ENCODE measurements at places on chromosomes 2 and 18.

GRCh38 chr2:233764264-233764663, 4.2 kb downstream of the UGT1A1 start:
- peak; percentile 1 for DNase-seq

DNA sequence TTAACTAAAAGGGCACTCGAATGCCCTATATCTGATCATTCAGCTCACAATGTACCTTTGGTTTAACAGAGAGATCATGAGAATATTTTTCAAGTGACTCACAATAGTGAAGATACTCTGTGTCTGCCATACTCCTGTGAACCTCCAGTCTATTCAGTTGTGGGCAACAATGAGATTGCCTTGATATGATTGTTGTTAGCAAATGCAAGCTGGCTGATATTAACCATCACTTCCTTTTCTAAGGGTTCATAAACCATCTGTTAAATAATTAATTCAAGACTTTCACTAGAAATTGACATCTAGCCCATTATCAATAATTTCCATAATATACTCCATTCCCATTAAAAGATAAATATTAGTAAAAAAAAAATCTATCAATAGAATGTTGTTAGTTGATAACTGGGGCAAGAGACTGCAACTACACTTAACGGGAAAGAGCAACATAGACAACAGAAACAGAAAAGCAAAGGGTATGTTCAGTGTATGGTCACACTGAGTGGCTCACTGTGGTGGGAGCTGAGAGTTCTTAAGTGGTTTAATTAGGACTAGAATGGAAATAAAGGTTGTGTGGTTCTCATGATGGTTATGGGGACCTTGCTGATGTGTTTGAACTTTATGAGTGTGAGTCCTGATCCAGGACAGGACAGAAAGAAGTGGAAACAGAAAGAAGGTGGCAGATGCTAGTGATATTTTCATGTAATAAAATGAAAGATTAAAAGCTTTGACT, 11.9 kb downstream of the IL18RAP start:
- no peak for DNase-seq

DNA sequence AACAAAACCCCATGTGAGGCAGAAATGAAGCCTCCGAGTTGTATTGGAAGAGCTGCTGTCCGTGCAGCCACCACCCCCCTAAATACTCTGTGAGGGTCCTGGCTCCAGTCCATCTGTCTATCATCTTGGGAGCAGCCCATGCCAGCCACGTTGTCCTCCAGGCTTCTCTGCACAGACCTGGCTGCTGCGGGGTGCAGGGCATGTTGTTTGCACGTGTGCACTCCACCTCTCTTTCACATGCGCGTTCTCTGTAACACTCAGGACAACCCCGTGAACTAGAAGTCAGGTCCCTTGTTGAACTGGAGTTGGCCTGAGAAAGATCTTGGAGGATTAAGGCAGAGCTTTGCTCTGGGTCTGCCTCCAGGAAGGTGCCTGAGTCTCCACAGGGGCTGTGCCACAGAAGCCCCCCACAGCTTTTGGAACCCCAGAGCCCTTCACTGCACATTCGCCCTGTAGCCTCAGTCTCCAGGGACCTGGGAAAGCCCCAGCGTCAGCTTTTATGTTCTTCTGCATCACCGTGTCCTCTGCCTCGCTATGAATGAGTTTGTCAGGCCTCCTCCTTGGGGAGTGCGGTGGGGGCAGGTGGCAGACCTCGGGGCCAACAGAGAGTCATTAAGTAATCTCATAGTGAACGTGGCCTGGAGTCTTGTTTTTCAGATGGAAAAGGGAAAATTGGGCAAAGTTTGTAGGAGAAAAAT, 16.6 kb downstream of the RTP5 start:
- no peak for DNase-seq

- peak; percentile 7 for DNase-seq
Observed at GRCh38 chr2:5915881-5916310, 223.7 kb downstream of the SOX11 start.

DNA sequence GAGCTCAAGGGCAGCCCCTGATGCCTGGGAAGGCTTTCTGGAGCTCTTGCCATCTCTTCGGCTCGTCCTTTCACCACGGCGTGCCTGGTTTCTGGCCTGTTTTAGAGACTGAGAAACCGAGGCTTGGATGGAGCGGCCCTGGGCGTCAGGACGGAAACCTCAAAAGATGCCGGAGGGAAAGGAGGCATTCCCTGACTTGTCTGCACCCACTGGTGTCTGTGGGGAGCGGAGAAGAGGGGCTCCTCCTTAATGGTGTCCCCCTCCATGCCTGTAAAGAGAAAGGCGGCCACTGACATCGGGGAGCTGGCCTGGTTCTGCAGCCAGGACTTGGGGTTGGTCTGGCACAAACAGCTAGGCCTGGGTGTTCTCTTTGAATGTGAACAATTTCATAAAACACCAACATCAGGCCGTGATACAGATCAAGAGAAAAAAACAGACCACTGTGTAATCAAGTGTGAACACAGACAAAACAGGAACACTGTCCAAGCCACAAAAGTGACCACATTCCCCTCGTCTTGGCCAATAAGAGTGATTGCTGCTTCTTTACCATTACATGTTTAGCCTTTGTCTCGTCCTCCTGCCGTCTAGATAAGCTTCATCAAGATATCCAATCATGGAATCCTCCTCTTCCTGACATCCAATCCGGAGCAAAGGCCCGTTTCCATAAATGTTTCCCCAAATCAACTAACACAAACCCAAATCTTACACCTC, 633 bp upstream of the ILKAP start:
- DNase-seq = no peak

GRCh38 chr2:40101131-40101575, 322.1 kb upstream of the THUMPD2 start:
- DNase-seq = peak; percentile 3

- peak; percentile 16 for DNase-seq
Observed at GRCh38 chr2:47437287-47437686, 34.3 kb downstream of the MSH2 start.

GRCh38 chr2:141911485-141912066, 219.2 kb downstream of the LRP1B start:
- DNase-seq = peak; percentile 24

DNA sequence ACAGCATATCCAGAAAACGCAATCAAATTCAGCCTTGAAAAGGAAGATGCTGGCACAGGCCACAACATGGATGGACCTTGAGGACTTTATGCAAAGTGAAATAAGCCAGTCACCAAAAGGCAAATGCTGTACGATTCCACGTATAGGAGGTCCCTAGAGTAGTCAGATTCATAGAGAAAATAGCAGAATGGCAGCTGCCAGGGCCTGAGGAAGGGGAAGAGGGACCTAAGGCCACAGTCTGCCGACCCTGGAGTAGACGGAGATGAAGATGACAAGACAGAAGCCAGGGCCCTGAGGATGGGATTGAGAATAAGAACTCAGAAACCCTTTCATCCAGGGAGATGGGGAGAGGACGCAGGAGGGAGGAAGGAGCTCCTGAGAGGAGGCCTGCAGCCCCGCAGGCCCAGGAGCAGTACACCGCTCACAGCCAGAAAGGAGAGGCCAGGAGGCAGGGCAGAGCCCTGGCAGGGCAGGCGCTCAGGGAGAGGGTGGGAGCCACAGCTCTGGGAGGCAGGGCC, 8.1 kb upstream of the MTERF4 start:
- DNase-seq = no peak

GRCh38 chr2:145654156-145654555, 1134.2 kb upstream of the ZEB2 start:
- DNase-seq = no peak

- no peak for DNase-seq
Observed at GRCh38 chr2:173898996-173899395, 66.2 kb downstream of the SP3 start.

DNA sequence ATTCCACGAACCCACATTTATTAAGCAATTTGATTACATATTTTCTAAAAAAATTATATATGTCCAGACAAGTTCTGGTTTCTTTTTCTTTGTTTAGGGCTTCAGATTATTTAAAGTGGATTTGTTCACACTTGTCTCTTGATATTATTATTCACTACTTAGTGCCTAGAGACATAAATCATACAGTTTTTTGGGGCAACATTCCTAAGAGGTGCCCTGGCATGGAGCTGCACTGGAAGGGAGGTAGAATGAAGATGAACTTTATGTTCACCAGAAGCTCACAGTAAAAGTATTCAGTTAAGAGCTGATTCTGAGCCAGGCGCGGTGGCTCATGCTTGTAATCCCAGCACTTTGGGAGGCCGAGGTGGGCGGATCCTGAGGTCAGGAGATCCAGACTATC, 762.7 kb upstream of the TMEFF2 start:
- no peak for DNase-seq

GRCh38 chr2:69936906-69937305, 22.0 kb downstream of the MXD1 start:
- DNase-seq = no peak

DNA sequence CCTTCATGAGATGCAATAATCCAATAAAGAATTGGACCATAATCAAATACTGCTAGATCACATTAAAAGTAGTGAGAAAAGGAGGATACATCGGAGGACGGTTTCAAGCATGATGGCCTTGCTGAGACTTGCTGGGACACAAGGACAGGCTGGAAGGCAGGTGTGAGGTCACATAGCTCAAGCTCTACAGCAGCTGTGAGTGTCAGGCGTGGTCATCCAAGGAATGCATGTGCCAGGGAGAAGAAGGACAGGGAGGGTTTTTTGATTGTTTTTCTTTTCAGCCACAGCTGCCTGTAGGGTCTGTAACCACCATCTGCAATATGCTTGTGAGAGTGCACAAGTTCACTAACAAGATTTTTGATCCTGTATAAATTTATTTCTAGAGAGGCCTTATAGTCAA, 57.6 kb downstream of the BMP10 start:
- DNase-seq = no peak

- no peak for DNase-seq
Observed at GRCh38 chr2:71700041-71700657, 246.8 kb downstream of the DYSF start.

DNA sequence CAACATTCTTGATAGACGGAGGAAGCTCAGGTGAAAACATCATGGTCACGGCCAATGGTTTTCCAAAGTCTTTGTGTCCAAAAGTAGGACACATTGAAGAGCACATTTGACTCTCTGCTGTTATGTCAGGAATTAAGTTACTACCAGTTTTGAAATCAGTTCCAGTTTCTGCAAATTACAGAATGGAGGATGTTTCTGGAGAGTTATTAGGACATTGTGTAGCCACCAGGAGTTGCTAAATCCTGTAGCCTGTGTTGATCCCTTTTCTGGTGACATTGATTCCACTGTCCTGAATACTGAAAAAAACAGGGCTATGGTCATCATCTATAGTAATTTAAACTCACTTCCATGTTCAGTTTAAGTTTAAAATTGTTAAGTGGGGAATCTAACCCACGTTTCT, 15.3 kb downstream of the UPP2 start:
- peak; percentile 27 for DNase-seq

DNA sequence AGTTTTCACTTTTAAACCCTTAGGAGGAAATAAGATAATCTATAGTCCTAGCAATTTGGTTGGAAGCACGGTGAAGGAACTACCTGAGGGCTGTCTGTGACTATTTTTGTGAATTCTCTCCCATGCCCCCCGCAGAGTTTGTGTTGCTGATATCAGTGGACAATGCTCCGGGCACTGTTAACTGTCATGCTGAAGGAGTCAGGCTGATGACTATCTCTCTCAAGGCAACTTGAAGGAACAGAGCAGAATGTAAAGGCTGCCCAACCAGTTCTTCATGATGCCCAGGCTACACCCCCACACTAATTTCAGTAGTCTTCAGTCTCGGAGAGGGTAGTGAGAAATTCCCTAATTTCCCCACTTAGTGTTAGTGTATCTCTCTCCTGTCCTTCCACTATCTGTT, 21.6 kb upstream of the RAB6C start:
- no peak for DNase-seq

DNA sequence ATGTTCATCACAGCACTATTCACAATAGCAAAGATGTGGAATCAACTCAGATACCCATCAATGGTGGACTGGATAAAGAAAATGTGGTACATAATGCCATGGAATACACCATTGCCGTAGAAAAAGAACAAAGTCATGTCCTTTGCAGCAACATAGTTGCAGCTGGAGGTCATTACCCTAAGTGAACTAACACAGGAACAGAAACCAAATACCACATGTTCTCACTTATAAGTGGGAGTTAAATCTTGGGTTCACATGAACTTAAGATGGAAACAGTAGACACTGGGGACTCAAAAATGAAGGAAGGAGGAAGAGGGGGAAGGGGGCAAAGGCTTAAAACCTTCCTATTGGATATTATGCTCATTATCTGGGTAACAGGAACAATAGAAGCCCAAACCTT, 228.1 kb upstream of the RAB6C start:
- peak; percentile 10 for DNase-seq

GRCh38 chr2:134338208-134338607, 84.3 kb downstream of the MGAT5 start:
- peak; percentile 72 for DNase-seq

DNA sequence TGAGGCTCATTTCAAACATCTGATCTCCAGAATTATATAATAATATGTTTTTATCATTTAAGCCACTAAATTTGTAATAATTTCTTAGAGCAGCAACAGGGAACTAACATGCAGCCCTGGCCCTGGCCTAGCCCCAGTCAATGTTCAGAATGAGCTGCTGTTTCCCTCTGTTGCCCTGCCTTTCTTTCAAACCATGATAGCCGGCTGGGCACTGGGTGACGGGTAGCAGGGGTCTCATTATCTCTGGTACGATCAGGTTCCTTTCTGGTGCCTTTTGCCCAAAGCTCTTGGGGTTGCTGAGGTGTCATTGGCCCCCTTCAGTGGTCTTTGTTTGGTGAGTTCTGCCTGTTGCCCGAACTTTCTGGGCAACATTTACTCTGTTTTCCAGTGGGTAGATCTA, 63.1 kb downstream of the THNSL2 start:
- DNase-seq = no peak

GRCh38 chr2:66170744-66171330, 264.1 kb upstream of the MEIS1 start:
- DNase-seq = no peak

DNA sequence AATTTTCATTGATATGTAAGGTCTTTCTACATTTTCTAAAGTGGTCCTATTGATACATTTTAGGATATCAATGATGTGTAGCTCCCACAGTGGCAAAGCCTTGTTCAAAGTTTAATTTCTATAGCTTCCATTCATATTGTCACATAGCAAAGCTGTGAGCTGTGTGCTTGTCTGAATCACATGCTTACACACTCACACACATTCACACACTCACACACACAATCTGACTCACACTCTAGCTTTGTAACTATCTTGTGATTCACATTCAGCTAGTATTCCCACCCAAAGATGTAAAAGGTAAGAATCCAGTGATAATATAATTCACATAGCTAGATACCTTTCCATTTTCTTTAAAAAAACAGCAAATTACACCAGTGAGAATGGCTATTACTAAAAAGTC, 58.7 kb downstream of the MAPRE2 start:
- no peak for DNase-seq

Data from suppressor macrophage treated with lipopolysaccharide for 4 hours (primary cell).